Aorta (tissue), 5 donors: ENCODE measurements at places on chromosomes 2 and 18.
A peak's percentile ranks its signal among the peaks of the same experiment; 100 is the strongest.

DNA sequence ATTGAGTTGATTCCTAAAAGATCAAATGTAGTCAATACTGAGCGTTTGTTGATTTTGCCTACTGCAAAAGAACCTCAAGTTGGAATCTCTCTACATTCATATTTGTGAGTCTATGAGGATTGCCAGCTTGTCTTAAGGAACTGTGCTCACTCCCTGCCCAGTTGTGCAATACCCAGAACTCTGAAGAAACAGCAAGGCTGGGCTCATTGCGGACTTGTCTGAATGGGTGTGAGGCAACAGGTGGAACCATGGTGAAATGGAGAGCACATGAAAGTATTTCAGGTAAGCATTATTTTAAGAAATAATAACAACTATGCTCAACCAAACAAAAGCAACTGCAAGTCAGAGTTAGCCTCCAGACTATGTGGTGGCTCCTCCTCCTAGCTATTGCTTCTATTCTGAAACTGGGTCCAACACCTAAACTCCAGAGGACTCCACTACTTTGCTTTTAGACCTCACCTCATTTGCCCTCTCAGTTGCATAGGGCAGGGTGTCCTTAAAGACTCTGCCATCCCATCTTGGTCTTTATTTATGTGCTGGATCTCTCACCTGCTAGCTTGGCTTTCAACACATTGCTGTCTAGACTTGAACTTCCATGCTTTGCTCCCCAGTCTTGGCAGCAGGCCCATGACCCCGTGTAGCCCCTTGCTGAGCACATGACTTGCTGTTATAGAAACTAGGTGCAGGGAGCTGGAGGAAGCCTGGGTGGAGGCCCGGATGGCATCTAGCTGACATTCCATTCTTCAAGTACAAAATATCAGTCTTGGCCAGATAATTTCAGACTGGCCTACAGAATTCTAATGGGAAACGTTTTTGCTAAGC, 94.8 kb upstream of the ARL5A start:
- DNase-seq, result peak; percentile 83

DNA sequence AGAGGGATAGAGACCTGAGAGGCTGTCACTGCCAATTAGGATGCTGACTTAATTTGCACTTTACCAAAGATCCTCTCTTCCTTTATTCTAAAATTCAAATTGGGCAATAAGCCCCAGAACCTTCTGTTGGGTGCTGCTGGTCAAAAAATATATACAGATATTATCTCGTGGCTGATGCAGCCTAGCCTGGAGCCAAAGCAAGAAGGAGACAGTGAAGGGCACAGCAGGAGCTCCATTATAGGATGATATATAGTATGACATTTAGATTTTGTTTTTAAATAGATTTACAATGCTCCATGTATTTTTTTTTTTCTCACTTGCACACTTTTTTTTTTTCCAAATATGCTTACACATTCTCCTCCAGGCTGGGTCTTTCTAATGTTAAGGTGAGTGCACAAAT, 579.3 kb downstream of the PIK3C3 start:
- DNase-seq, result no peak

DNA sequence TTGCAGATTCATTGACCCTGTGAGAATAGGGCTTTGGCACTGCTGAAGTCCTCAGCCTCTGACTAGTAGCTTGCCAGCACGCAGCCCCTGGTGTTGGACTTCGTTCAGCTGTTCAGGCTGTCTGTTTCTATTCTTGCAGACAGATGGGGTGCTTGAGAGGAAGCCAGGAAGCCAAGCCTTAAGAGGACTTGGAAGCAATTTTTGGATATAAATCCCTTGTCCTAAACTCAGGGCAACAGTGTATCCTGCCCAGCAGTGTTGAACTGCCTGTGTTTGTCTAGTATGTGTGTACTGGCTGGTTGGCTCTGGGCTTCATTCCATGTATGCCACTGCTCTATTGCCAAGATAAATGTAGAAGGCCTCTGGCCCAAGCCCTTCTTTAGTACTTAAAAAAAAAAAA, 108.6 kb downstream of the COMMD1 start:
- DNase-seq, result peak; percentile 80

GRCh38 chr2:182585001-182585400, 131.1 kb upstream of the DNAJC10 start:
- DNase-seq, result no peak

DNA sequence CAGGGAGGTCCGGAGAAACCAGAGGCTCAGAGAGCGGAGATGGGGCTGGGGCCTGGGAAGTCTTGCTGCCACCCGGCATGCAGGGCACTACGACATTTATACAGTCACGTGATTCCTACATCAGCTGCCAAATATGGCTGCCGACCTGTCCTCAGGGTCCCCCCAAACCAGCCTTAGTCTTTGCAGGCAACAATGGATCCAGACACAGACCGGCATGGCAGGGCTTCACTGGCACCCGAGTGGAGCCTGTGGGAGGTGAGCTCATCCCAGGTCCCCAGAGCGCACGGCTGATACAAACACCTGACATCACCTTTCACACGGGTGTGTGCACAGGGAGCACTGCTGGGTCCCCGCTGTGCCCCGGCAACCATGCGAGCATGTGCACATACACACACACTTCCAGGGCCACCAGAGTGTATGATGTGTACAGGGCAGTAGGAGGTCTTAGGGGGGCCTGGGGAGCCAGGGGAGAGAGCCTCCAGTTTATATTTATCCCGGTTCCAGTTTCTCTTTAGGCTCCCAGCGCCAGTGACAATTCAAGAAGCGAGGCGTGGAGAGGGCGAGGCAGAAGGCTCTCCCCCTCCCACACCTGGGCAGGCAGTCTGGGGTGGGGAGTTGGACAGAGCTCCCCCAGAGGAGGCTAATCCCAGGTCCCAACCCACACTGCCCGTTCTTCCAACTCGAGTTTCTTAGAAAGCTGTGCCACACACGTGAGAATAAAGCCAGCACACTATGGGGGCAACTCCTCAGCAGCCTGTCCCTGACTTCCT, 2.7 kb downstream of the SEMA4C start:
- no peak for DNase-seq

DNA sequence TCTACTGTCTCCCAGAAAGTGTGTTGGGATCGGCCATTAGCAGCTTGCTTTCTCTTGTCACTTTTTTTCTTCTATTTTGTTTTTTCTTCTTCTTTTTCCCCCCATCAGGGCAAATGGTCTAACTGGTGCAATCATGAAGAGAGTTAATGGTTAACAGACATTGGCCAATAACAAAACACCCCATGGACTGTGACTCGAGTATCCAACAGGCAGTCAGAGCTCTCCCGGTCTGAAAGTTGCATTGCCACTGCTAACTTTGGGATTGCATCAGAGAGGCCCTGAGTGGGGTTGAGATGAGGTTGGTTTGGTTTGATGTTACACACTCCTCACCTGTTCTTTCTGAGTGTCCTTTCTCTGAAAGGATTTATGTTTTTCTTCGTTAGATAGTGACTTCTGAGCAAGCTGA, 12.9 kb upstream of the SNORC start:
- DNase-seq, result no peak

- DNase-seq, result no peak
These were observed 102.5 kb downstream of the LYPD6B start for GRCh38 chr2:149141046-149141445.

DNA sequence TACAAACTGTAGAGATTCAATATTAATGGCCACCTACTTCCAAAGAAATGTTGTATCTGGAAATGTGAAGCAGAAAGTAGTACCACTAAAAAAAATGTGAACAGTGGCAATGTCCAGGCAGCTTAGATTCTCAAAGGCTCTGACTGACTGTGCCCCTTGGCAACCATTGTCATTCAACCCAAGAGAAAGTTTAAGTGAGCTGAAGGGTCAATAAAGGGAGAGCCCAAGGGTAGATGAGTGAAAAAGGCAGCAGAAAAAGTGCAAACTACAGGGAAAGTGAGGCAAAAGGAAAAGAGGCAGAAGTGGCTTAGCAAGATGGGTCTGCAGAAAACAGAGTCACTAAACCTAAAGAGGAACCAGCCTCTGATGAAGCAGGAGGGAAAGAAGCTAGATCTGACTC, 802.9 kb downstream of the CPS1 start:
- no peak for DNase-seq

- no peak for DNase-seq
These were observed 258.1 kb downstream of the GBX2 start for GRCh38 chr2:235910067-235910466.

GRCh38 chr2:64325477-64325851, 128.5 kb upstream of the LGALSL start:
- DNase-seq, result no peak

GRCh38 chr18:27500531-27500930, 315.4 kb upstream of the CHST9 start:
- DNase-seq, result no peak

DNA sequence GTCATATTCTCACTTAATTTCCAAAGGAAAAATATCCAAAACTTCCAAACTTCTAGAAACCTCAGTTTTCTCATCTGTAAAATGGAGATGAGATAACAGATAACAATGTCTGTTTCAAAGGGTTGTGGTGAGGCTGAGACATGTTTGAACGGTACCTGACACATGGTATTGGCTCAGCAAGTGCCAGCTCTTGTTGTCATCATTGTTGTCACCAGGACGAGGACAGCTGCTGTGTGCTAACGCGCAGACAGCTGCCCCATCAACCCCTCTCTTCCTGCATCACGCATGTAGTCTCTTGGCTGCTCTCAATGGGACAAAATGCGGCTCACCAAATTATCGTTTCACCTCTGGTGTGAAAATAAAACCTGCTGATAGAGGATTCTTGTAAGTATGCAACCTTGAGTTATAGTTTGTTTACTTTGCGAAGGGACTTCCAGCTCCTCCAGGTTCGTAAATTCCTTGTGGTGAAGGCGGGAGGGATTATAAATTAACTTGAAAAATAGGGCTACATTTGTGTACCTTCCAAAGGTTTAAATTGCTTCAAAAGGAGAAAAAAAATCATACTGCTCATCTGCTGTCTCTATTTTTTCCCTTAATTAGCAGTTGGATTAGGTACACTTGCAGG, 605.4 kb downstream of the BCL11A start:
- DNase-seq, result no peak

DNA sequence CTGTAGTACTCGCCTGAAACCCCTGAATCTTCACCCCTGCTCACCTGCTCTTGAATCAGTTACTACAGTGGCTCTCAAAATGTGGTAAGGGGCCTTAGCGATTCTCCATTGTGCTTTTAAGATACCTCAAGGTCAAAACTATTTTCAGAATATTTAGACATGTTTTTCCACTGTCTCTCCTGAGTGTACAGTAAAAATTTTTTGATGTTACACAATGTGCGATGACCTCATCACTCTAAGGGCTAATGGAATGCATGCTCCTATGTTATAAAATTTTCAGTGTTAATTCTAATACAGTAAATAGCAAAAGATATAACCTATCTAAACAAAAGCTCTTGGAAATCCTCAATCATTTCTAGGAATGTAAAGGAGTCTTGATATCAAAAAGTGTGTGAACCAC, 336.9 kb upstream of the PKDCC start:
- no peak for DNase-seq

- DNase-seq, result peak; percentile 70
These were observed 475 bp downstream of the B3GNT2 start for GRCh38 chr2:62196278-62196901.

DNA sequence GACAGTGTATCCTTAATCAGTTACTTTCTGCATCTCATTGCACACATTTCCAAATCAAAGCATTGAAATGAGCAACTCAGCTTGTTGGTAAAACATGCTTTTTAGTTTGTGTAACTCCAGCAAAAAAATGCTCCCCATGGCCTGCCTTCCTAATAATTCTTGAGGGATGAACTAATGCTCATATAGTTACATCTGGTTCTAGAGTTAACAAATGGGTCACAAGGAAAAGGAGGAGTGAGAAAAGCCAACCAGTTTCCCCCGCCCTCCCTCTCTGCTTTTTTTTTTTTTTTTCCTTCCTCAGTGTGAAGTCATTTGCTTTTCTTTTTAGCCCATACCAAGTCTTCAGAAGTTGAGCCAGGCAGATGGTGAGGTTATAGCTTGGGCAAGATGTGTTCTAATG, 231.7 kb downstream of the MTX2 start:
- DNase-seq, result no peak

GRCh38 chr18:48819276-48819675, 131.5 kb downstream of the SMAD7 start:
- DNase-seq, result peak; percentile 51

- peak; percentile 78 for DNase-seq
These were observed 202.2 kb downstream of the TRIB2 start for GRCh38 chr2:12918835-12919445.

- no peak for DNase-seq
These were observed 839 bp upstream of the GPR148 start for GRCh38 chr2:130728007-130728454.

DNA sequence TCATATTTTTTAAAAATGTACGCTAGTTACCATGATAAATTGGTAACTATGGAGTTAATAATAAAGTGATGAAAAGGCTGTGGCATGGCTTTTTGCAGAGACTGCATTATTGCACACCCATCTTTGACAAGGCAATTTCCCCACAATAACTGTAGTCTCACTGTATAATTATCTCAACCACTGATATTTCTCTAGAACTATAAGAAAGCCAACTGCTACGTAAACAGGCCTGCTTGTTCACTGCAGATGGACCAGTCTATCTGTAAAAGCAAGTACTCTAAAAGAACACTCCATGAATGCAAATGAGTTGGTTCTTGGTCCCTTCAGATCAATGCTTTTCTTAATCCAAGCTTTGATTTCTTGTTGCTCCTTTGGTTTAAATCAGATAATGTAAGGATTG, 218.7 kb downstream of the RBM43 start:
- no peak for DNase-seq

DNA sequence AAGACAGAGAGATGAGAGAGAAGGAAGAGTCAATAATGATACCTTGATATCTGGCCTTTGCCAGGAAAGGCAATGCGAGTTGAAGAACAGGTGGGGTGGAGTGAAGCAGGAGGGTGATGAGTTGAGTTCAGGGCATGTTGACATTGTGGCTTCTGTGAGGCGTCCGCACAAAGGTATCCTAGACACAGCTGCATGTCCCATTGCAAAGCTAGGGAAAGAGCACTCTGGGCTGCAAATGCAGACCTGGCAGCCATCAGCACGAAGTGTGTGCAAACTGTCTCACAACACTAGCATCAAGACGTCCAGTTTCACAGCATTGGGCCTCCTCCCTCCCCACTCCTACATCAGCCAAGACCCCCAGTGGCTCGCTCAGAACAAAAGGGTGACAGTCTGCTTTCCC, 36.1 kb downstream of the TEX51 start:
- DNase-seq, result no peak
